Tracheal epithelial cell (primary cell): ENCODE measurements at places on chromosomes 2 and 18. TPM values are rescaled to one million over a fixed set of nuclear protein-coding genes. Genes with fewer than 3 reads are reported as not detected.

LIMS3 gene
- 2.1 and 4.3 TPM in 2 replicates for total RNA-seq

CPO gene
- total RNA-seq: not detected in 2 replicates

ATP9B gene
- total RNA-seq: 10.2 and 14.7 TPM in 2 replicates

SCG2 gene
- total RNA-seq: 0.21 and 0.24 TPM in 2 replicates

ST8SIA3 gene
- total RNA-seq: not detected in 2 replicates

HOXD3 gene
- 0.72 TPM in 1 of 2 replicates, not detected in the other for total RNA-seq

GEN1 gene
- total RNA-seq: 2.4 and 5.5 TPM in 2 replicates

TMEM17 gene
- 1.1 and 1.2 TPM in 2 replicates for total RNA-seq

RELCH gene
- total RNA-seq: 19.3 and 32.8 TPM in 2 replicates

PRADC1 gene
- 4.9 and 8.0 TPM in 2 replicates for total RNA-seq

LRRC30 gene
- total RNA-seq: not detected in 2 replicates

GKN2 gene
- total RNA-seq: not detected in 2 replicates

ACTR1B gene
- 40.7 and 70.1 TPM in 2 replicates for total RNA-seq

SKOR2 gene
- total RNA-seq: not detected in 2 replicates

EEF1B2 gene
- total RNA-seq: 569 and 744 TPM in 2 replicates

POTEI gene
- not detected in 2 replicates for total RNA-seq

OSBPL6 gene
- total RNA-seq: 6.0 and 6.3 TPM in 2 replicates

LCT gene
- total RNA-seq: not detected in 2 replicates

KLHL41 gene
- total RNA-seq: 0.24 TPM in 1 of 2 replicates, not detected in the other

C1QL2 gene
- total RNA-seq: not detected in 2 replicates

ZNF385B gene
- total RNA-seq: not detected in 2 replicates

IL1F10 gene
- total RNA-seq: not detected in 2 replicates

ANKRD30BL gene
- total RNA-seq: under 0.01 TPM in 1 of 2 replicates, not detected in the other

UGT1A10 gene
- not detected in 2 replicates for total RNA-seq

RGPD3 gene
- 0.21 and 0.24 TPM in 2 replicates for total RNA-seq

VSNL1 gene
- 6.4 and 8.7 TPM in 2 replicates for total RNA-seq

NGEF gene
- 0.21 and 0.96 TPM in 2 replicates for total RNA-seq

SAG gene
- total RNA-seq: under 0.01 TPM in 1 of 2 replicates, not detected in the other

SEPTIN2 gene
- total RNA-seq: 200 and 220 TPM in 2 replicates

TMEM182 gene
- total RNA-seq: 3.6 and 4.3 TPM in 2 replicates

TRPM8 gene
- total RNA-seq: 0.96 TPM in 1 of 2 replicates, not detected in the other

FZD7 gene
- 0.85 and 13.7 TPM in 2 replicates for total RNA-seq

ALPP gene
- not detected in 2 replicates for total RNA-seq

OTOS gene
- total RNA-seq: not detected in 2 replicates

SF3B1 gene
- total RNA-seq: 105 and 110 TPM in 2 replicates

C2orf66 gene
- 0.24 and 0.43 TPM in 2 replicates for total RNA-seq

OTX1 gene
- 2.7 and 4.3 TPM in 2 replicates for total RNA-seq

CGREF1 gene
- total RNA-seq: 8.7 TPM in 1 of 2 replicates, not detected in the other

TUBA4B gene
- not detected in 2 replicates for total RNA-seq

ADD2 gene
- 0.24 TPM in 1 of 2 replicates, not detected in the other for total RNA-seq

GPR45 gene
- not detected in 2 replicates for total RNA-seq

BMP10 gene
- not detected in 2 replicates for total RNA-seq

CRYGC gene
- total RNA-seq: not detected in 2 replicates

MATN3 gene
- total RNA-seq: 0.85 and 1.9 TPM in 2 replicates

ALPG gene
- total RNA-seq: under 0.01 TPM in 1 of 2 replicates, not detected in the other
